Mammary epithelial cell (primary cell): ENCODE measurements at places on chromosomes 3 and 15. TPM values are rescaled to one million over a fixed set of nuclear protein-coding genes. Genes with fewer than 3 reads are reported as not detected.

GRCh38 chr3:124059580-124059979, 67.7 kb upstream of the ROPN1 start:
- no peak for DNase-seq

GRCh38 chr3:129282727-129283327, 4.2 kb downstream of the HMCES start:
- peak; percentile 53 for DNase-seq

The PLEKHO2 gene
- total RNA-seq = 5.1 and 7.5 TPM in 2 replicates

DNA sequence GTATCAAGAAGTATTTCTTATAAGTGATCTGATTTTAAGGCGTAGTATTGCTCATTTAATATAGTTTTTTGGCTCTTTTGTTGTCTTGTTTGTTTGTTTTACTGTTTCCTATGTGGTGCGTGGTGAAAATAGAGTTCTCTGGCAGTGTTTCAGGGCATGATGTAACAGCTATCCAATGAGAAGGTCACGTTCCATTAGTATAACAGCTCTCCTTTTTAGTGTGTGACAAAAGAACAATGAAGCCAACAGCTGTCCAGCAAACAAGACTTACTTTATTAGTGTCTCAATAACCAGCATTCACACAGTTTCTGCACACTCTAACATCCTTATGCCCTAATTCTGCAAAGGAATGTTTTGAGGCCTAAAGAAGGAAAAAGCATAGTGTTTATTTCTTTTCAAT, 127.9 kb downstream of the SLC25A26 start:
- DNase-seq = no peak

- DNase-seq = peak; percentile 77
Observed at GRCh38 chr3:134312072-134312872, 61.6 kb upstream of the RYK start.

The LRRC15 gene
- total RNA-seq = not detected in 2 replicates
